ENCODE measurements at places on chromosomes 11 and 22.
A peak's percentile ranks its signal among the peaks of the same experiment; 100 is the strongest.

DNA sequence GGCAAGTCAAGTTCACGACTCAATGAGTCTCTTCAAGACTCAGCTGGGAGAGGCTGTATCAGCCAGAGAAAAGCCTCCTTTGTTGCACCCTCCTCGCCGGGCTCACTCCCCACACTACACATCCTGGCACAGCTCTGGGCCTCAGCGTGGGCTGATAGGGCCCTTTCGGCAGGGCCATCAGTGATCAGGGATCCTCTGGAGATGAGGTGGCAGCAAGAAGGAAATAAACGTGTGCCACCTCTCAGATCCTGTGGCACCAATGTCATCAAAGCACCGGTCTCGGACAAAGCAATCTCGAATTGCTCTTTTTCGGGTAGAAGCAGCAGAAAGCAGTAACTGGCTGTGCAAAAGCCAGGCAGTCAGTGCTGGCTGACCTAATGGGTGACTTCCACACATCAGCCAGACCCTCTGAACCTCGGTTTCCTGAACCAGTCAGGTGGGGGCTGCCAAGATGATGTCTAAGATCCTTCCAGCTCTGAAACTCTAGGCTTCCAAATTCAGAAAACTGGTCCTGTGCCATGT lies 2.1 kb downstream of the EHD1 start:
- DNase-seq = no peak

DNA sequence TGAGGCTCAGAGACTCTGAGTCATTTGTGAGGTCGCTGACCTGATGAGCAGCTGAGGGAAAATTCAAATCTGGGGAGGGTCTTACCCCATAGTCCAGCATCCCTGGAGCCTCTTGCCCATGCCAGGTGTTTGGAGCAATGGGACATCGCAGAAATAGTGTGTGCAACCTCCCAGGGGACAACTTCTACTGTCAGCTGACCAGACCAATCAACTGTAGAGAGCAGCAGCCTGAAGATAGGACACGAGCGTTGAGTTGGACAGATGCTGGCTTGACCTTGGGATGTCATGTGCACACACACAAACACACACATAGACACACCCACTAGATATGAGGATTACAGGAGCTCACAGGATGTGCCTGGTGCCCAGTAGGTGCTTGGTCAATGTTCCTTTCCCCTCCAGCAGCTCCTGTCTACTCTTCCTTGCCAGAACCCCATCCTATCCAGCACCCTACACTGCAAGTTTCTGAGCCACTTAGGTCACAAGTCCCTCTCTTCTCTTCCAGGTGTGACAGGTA lies 59.1 kb upstream of the MPEG1 start:
- DNase-seq = no peak

DNA sequence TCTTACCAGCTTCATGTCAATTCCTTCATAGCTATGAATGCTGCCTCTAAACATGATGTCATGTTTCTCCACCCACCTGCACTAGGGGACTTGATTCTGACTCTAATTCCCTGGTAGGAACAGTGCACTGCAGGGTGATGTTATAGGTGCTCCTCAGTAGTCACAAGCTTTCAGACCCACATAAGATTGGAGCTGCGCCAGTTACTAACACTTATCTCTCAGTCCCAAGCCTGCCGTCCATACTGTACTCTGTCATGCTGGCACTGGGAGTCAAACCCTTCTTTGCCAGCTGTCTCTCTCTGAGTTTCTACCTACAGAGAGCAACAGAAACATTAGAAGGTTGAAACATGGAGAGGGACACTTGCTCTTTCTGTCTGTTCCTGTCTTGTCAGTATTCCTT lies 5.5 kb downstream of the OR56A1 start:
- no peak for DNase-seq

DNA sequence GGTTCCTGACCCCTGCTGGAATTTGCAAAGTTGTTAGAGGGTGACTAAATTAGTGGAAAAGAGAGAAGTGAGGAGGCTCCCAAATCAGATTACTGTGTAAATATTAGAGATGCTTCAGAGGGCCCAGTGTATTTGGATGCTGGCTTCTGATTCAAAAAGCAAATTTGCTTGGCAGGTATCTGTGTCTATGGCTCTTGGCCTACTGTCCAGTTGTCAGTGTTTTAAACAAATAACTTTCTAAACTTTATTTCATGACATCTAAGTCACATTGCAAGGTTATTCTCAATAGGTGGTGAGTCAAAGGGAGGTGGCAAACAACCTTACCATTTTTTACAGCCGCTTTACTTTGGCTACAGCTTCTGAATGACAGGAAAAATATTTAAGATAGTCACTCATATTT lies 720.1 kb downstream of the KCNA4 start:
- DNase-seq = no peak

GRCh38 chr11:8567602-8568198 lies 26.3 kb downstream of the STK33 start:
- no peak for DNase-seq

DNA sequence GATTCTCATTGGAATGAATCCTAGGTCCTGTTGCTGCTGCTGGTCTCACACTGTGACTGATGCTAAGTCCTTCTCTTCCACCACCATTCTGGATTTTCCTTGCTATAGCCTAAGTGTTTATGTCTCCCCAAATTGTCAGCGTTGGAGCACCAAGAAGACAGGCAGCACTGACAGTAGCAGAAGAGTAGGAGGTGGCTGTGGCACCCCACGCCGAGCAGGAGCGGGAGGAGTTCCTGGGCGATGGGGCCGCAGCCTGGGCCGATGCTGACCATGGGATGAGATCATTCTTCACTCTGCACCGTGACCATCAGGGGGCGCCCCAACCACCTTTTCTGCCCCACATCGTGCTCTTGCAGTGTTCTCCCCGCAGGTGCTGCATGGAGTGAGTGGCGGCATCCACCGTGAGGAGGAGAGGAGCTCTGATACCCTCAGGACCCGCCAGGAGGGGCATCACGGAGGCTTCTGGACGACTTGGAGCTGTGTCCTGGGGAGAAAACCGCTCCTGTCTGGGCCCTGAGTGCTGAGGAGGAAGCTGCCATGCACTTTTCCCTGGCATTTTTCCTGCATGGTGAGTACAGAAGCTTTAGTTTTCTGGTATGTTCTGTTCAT lies 57.0 kb downstream of the LRRC74B start:
- DNase-seq = peak; percentile 42

- DNase-seq = no peak
These were observed 28.8 kb downstream of the TBC1D22A start for GRCh38 chr22:46791201-46791731.

- no peak for DNase-seq
These were observed 222.7 kb upstream of the SESN3 start for GRCh38 chr11:95453616-95454171.

GRCh38 chr11:103601225-103601846 lies 435.1 kb upstream of the DDI1 start:
- DNase-seq = peak; percentile 35

DNA sequence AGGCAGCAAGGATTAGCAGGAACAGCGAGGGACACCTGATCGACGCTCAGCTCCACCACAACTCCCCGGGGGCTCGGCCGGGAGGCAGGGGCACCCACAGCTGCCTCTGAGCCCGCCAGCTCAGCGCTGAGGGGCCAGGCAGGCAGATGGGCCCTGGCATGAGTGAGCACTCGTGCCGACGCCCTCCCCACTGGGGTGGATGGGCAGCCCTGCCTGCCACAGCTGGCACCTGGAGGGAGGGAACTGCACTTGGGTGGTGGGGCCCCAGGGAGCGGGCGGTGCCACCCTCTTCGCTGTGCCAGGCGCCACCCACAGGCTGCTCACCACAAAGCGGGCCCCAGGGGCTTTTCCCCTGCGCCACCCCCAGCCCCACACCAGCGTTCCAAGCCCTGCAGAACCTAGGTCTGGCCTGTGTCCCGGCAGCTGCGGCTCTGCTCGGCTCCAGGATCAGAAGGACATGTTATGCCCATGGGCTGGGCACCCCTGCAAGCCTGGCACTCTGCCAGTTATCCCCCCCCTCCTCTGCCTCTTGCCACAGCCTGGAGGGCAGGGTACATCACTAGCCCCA lies 28.8 kb downstream of the WNT7B start:
- DNase-seq = no peak

DNA sequence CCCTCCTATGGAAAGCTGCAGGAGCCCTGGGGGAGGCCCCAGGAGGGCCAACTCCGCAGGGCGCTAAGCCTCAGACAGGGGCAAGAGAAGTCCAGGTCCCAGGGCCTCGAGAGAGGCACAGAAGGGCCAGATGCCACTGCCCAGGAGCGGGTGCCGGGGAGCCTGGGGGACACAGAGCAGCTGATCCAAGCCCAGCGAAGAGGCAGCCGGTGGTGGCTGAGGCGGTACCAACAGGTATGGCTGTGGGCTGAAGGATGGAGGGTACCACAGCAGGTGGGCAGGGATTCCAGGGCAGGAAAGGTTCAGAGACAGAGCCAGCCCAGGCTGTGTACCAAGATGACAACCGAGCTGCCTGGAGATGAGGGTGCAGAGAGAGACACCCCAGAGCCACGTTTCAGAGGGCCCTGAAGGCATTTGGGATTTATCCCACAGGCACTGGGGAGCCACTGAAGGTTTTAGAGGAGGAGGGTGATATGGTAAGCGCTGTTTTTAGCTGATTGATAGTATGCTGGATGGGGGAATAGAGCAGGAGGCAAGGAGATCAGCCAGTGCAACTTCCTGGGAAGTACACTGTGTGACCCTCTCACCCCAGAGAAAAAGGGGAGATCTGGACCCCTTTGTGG lies 412 bp downstream of the C11orf86 start:
- DNase-seq = no peak

GRCh38 chr22:20430720-20431510 lies 6.7 kb downstream of the SCARF2 start:
- no peak for DNase-seq

DNA sequence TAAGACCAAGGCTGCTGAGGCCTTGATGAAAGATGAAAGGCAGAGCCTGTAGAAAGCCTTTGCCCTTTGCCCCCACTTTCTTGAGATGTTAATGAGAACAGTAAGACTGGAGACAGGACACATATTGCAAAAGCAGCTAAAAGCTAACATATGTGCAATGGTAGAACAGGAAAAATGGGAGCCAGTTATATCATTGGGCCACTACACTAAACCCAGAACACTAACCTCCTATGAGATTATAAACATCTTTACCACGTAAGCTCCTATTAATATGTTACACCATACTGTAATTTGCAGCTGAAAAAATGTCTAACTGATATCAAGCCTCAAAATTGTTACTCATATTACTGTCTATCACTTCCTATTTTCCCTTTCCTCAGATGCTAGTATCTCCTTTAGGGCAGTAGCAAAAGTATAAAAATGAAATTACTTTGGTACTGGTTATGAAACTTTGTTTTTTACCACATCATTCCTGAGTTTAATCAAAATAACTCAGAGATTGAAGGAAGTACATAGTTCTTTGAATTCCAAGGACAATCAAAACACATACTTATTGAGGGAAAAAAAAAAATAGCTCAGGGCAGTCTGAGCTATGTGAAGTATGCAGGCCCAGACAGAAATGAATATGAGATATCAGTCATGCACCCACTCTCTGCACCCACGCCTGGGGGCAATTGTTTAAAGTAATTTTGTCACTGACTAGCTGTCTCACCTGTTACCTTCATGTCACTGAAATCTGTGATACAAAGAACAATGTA lies 9.1 kb downstream of the HPS5 start:
- no peak for DNase-seq

DNA sequence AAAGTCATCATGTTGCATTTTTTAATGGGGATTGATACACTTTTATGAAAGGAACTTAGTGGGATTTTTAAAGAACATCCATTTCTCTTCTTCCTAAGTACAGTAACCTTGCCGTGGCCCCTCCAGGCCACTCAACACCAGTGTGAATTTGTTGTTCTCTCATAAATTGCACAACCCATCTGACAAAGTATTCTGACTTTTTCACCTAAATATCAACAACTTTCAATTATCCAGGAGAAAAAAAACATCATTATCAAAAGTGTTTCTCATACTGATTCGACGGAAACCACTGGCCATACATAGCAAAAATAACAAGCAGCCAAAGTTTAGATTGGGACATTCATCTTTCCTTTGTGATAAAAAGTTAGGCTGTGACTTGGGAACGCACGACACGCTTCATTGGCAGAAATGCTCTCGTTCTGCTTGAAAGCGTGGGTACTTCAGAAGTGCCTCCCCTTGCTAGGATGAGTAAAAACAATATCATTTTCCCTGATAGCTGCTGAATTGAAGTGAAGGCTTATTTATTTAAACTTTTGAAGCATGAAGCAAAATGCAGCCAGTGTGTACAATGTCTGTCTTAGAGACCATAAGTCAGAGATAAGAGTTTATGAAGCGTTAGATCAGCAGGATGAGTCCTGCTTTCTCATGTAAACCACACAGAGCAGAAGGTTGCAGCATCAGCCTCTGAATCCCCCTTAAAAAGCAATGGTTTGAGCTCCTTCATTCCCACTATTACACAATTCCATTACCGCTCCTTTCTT lies 20.6 kb upstream of the EIF3M start:
- no peak for DNase-seq

DNA sequence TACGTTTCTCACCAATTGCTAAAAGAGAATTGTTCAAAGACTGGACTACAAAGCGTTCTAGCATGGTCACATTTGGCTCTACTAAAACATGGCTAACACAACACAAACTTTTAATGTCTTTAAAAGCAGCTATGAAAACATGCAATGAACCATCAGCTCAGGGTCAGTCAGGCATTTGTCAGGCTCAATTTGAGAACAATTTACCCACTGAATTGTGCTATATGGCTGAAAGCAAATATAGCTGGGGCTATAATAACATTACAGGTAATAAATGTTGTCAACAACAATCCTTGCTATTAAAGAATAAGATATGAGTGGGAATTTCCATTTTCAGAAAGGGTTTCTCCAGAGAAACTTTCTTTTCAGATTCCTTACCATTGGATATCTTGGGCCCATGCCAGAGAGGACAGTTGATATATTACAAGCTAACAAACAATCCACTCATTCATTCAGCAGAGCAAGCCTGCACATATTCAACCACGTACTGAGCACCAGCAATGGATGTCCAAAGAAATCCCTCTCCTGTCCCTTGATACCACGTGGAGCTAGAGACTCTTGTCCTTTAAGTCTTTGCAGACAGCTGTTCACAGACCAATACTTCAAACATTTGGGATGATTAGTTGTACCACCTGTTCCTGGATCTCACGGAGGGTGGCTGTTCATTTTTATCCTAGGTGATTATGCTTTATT lies 82.5 kb upstream of the DDI1 start:
- no peak for DNase-seq

DNA sequence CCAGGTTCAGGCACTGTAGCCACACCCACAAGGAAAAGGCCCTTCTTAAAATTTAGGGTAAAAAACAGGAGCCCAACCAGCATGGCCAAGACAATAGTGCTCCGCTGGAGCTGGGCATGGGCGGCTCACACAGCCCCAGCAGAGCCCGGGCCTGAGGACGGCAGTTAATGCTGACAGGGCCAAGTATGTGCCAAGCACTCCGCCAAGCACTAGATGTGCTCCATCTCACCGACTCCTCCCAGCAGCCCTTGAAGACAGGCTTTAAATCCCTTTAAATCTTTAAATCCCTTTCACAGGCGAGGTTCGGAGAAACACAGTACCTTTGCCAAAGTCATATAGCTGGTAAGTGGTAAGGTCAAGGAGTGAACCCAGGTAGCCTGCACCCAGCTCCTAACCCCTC lies 4.8 kb downstream of the ARFGAP2 start:
- DNase-seq = no peak

GRCh38 chr11:72233056-72233772 lies 8.6 kb downstream of the INPPL1 start:
- DNase-seq = no peak

All from NCI-H510A (cell line).